Articular chondrocyte of knee joint (primary cell): ENCODE measurements at places on chromosomes 2 and 18. TPM values are rescaled to one million over a fixed set of nuclear protein-coding genes. Genes with fewer than 3 reads are reported as not detected.

ALPP gene
- not detected in 2 replicates for total RNA-seq

C1QL2 gene
- total RNA-seq = not detected in 2 replicates

OSR1 gene
- 45.6 and 50.9 TPM in 2 replicates for total RNA-seq

KIF3C gene
- 8.1 and 8.9 TPM in 2 replicates for total RNA-seq

EN1 gene
- total RNA-seq = 0.26 TPM in 1 of 2 replicates, not detected in the other

PAIP2B gene
- total RNA-seq = 0.65 and 1.1 TPM in 2 replicates

SPC25 gene
- 3.7 and 4.9 TPM in 2 replicates for total RNA-seq

BCL2L11 gene
- total RNA-seq = 4.6 and 7.2 TPM in 2 replicates

HJURP gene
- 9.7 and 18.8 TPM in 2 replicates for total RNA-seq

ZCCHC2 gene
- 6.4 and 6.7 TPM in 2 replicates for total RNA-seq

AQP12A gene
- not detected in 2 replicates for total RNA-seq

LIPG gene
- total RNA-seq = 0.32 and 0.39 TPM in 2 replicates

CCDC93 gene
- total RNA-seq = 32.0 and 36.1 TPM in 2 replicates

LRRTM4 gene
- not detected in 2 replicates for total RNA-seq

ARHGAP28 gene
- total RNA-seq = 36.4 and 38.2 TPM in 2 replicates

KIF5C gene
- total RNA-seq = 0.65 and 0.97 TPM in 2 replicates

IL37 gene
- total RNA-seq = not detected in 2 replicates

EPHA4 gene
- total RNA-seq = 24.6 and 36.0 TPM in 2 replicates

FTCDNL1 gene
- 0.13 and 0.76 TPM in 2 replicates for total RNA-seq

TANC1 gene
- total RNA-seq = 14.9 and 31.6 TPM in 2 replicates

ASIC4 gene
- under 0.01 TPM in 1 of 2 replicates, not detected in the other for total RNA-seq
